Activated CD8-positive, alpha-beta memory T cell treated with anti-CD3 and anti-CD28 coated beads, Interleukin-2, amount 10 ng/mL, durations not matched to agents 7 days and 5 days (primary cell): ENCODE measurements at places on chromosomes 7 and 10. TPM values are rescaled to one million over a fixed set of nuclear protein-coding genes. Genes with fewer than 3 reads are reported as not detected.

GRCh38 chr7:23685731-23686130 lies 5.7 kb downstream of the FAM221A start:
- no peak for DNase-seq

GRCh38 chr7:351256-351655 lies 61.3 kb downstream of the FOXL3 start:
- peak; percentile 82 for DNase-seq

DNA sequence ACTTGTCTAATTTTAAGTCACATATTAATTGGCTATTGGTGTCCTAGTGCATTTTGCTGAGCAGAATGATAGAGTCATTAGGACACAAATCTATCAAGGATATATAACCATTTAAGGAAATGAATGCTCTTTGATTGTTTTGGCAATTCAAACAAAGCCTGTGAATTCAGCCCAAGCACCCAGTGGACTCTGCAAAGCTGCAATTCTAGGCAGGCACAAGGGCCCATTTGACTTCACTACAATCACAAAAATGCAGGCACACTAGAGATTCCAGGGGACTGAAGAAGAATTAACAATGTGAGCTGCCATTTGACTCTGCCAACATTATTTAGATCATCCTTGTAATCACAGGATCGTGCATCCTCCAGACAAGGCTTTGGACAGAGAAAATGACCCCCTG lies 544.2 kb upstream of the PHF14 start:
- no peak for DNase-seq

DNA sequence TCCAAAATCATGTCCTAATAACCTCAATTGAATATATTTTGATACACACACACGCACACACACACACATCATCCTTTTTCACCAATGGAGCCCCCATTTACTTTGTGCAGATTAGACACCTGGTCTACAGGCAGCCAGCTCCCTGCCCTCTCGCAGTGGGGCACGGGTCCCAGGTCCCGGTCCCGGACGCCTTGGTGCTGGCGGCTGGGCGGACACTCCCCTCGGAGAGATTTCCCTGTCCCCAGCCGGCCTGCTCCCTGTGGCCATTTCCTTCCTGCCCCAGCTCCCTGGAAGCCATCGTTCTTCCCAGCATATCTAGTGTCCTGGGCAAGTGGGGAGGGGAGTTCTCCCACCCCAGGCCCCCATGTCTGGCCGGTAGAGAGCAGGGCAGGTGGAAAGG lies 14.6 kb downstream of the DPY19L1 start:
- DNase-seq: no peak

DNA sequence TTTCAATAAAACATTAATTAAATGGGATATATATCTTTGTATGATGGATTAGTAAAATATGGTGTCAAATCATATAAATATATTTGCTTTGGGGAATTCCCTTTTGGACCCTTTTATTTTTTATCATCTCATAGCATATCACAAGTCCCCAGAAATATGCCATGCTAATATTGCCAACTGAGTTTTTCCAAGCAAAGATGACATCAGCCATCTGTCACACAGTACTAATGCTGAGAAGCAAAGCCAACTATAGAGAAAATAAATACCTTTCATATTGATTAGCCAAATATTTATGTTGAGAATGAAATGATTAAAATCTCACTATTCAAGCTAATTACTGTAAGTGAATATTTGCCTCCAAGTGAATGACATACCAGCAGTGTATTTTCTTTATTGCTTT lies 575.3 kb downstream of the ETV1 start:
- no peak for DNase-seq

- DNase-seq: no peak
Observed at GRCh38 chr7:7323352-7323751, 141.0 kb downstream of the C1GALT1 start.

DNA sequence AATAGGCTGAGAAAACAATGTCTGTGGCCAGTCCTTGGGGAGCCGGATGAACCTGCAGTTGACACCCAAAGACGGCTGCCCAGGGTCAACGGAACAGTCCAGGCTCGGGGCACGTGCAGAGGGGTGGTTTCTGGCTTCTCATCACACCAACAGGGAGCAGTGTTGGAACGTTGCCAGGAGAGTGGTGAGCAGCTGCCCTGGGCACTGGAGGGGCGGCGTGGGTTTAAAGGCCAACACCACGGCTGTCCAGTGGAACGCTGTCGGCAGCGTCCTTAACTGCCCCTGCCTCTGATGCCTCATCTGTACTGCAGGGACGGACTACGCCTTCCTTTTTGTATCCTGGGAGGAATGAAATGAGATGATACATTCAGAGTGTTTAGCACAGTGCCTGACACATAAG lies 19.8 kb downstream of the JCAD start:
- peak; percentile 33 for DNase-seq

DNA sequence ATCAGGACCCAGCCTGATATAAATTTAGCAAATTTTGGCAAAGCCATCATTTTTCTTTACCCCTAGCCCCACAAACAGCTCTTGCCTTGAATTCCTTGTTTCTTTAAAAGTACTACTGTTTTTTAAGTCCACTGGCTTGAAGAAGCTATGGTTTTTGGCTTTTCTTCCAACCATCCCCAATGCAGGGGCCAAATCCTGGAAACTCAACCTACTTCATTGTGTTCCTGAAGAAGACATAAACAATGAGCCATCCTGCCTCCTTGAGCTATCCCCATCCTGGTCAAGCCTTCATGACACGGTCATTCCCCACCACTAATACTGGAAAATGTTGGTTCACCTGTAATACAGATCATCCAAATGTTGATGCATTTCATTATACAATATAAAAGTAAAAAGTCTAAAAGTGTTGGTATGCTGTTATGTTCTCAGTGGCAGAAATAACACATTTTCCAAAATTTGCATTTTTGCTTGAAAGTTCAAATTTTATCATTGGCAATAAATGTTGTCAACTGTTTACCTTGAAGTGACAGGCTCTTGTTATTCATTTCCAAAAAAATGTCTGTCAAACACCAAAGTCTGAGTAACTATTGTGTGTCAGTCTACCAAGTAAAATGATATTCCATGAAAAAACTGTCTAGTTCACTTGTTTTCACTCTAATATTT lies 92.2 kb downstream of the DOCK4 start:
- no peak for DNase-seq

GRCh38 chr7:83782628-83783027 lies 133.7 kb upstream of the SEMA3E start:
- DNase-seq: no peak

- DNase-seq: no peak
Observed at GRCh38 chr10:124066781-124067714, 26.4 kb downstream of the CHST15 start.

GRCh38 chr7:17142831-17143541 lies 155.5 kb upstream of the AHR start:
- no peak for DNase-seq

Gene CPA2
- not detected for total RNA-seq

Gene TUBAL3
- not detected for total RNA-seq

Gene FGFBP3
- total RNA-seq: 1.9 TPM
